ENCODE measurements at places on chromosomes 2 and 18. TPM values are rescaled to one million over a fixed set of nuclear protein-coding genes. Genes with fewer than 3 reads are reported as not detected.

- H3K27ac ChIP-seq = no peak overlapping the region
- no peaks in the 10 kb centered on the region for H3K4me1 ChIP-seq
- no peaks in the 10 kb centered on the region for H3K36me3 ChIP-seq
- DNase-seq = no peak
- no peak overlapping the region for H3K4me3 ChIP-seq
- no peaks in the 10 kb centered on the region for H3K27me3 ChIP-seq
These were observed 361.3 kb downstream of the SS18 start for GRCh38 chr18:25729072-25729471.

GRCh38 chr18:71324356-71324755 is 1035.5 kb downstream of the SOCS6 start:
- no peaks in the 10 kb centered on the region for H3K36me3 ChIP-seq
- no peaks in the 10 kb centered on the region for H3K27me3 ChIP-seq
- H3K4me1 ChIP-seq = no peaks in the 10 kb centered on the region

GRCh38 chr2:12451726-12452125 is 265.0 kb upstream of the TRIB2 start:
- H3K4me3 ChIP-seq = peak overlapping the region; percentile 40
- no peaks in the 10 kb centered on the region for H3K36me3 ChIP-seq
- no peak for DNase-seq
- H3K27me3 ChIP-seq = no peaks in the 10 kb centered on the region

DNA sequence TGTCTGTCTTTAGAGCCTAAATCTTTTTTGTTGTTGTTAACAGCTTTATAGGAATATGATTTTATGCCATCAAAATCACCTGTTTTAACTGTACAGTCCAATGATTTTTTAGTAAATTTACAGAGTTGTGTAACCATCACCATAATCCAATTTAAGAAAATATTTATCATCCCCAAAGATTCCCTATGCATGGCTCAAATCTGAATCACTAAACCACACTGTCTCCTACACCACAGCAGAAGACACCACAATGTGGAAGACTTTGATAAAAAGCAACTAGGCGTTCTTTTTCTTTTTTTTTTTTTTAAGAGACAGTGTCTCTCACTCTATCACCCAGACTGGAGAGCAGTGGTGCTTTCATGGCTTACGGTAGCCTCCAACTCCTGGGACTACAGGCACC is 99.6 kb downstream of the TXNL1 start:
- H3K4me3 ChIP-seq = no peak overlapping the region
- no peak overlapping the region for H3K27ac ChIP-seq
- no peaks in the 10 kb centered on the region for H3K36me3 ChIP-seq
- H3K27me3 ChIP-seq = peaks cover 3% of the 10 kb centered on the region
- H3K4me1 ChIP-seq = no peaks in the 10 kb centered on the region

GRCh38 chr2:163703386-163703785 is 32.4 kb downstream of the FIGN start:
- H3K36me3 ChIP-seq = no peaks in the 10 kb centered on the region
- DNase-seq = no peak
- no peaks in the 10 kb centered on the region for H3K4me1 ChIP-seq
- H3K4me3 ChIP-seq = no peak overlapping the region
- no peak overlapping the region for H3K27ac ChIP-seq
- no peaks in the 10 kb centered on the region for H3K27me3 ChIP-seq

DNA sequence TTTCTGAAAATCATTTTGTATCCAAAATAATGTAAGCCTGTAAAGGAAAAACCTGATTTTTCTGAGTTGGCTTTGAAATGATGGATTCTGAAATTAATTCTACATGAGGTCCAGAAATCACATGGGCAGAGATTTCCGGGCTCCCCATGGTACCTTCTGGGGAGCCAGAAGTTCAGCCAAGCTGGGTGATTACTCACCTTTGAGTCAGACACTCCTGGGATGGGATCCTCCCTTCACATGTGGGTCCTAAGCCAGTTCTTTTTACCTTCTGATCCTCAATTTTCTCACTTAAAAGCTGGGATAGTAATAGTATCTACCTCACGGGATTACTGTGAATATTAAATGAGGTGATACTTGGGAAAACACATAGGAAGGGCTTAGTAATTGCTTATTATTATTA is 179.8 kb upstream of the EPAS1 start:
- H3K27me3 ChIP-seq = no peaks in the 10 kb centered on the region
- peaks cover 5% of the 10 kb centered on the region for H3K4me1 ChIP-seq
- no peak overlapping the region for H3K4me3 ChIP-seq
- H3K27ac ChIP-seq = no peak overlapping the region
- H3K36me3 ChIP-seq = no peaks in the 10 kb centered on the region

DNA sequence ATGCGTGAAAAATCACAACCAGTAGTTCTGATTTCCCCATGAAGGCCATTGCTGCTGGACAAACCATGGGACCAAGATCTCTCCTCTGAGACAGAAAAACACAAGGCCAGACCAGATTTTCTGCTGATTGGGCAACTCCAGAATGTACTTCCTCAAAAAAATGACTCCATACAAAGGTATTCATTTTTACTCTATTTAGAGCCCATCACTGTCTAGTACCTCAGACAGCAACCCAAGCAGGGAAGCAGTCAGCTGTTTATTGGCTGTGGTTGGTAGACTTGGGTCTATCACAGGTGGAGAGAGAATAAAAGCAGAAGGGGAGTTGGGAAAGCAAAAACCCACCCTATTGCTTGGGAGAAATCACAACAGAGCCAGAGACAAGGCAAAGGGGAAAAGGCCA is 219.9 kb downstream of the PIK3C3 start:
- no peak overlapping the region for H3K4me3 ChIP-seq
- H3K27me3 ChIP-seq = no peaks in the 10 kb centered on the region
- H3K36me3 ChIP-seq = no peaks in the 10 kb centered on the region
- no peaks in the 10 kb centered on the region for H3K4me1 ChIP-seq
- no peak for DNase-seq
- H3K27ac ChIP-seq = no peak overlapping the region

- no peak overlapping the region for H3K27ac ChIP-seq
- no peaks in the 10 kb centered on the region for H3K27me3 ChIP-seq
- DNase-seq = no peak
- no peaks in the 10 kb centered on the region for H3K4me1 ChIP-seq
These were observed 254.3 kb downstream of the BCL11A start for GRCh38 chr2:60299179-60299578.

DNA sequence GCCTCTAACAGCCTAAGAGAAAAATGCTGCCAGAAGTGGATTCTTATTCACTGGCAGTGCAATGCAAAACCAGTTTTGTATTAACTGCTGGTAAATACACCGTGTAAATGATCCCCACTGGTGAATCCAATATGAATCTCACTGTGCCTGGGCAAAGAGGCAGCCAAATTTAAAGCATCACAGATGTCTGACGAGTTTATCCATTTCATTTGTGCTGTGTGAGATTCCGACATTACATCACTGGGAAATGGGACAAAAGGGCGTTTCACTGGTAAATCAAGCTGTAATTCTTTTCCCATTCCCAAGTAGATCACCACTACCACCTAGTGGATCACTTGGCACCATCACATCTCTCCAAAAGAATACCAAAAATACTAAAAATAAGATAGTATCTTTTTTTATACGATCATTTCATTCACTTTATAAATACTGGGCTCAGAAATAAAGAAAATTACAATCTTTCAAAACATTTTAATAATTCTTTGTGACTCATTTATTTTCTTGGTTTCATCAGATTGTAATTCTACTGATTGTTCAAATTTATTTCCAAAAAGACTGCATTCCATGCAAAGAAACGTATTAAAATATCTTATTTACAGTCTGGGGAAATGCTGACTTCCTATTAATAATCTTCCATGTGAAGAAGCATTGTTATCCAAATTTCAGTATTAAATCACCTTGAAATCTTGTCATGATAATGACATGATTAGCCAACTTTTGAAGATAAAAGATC is 125.6 kb downstream of the GRB14 start:
- no peaks in the 10 kb centered on the region for H3K36me3 ChIP-seq
- H3K4me3 ChIP-seq = no peak overlapping the region
- no peaks in the 10 kb centered on the region for H3K4me1 ChIP-seq
- H3K27me3 ChIP-seq = no peaks in the 10 kb centered on the region

DNA sequence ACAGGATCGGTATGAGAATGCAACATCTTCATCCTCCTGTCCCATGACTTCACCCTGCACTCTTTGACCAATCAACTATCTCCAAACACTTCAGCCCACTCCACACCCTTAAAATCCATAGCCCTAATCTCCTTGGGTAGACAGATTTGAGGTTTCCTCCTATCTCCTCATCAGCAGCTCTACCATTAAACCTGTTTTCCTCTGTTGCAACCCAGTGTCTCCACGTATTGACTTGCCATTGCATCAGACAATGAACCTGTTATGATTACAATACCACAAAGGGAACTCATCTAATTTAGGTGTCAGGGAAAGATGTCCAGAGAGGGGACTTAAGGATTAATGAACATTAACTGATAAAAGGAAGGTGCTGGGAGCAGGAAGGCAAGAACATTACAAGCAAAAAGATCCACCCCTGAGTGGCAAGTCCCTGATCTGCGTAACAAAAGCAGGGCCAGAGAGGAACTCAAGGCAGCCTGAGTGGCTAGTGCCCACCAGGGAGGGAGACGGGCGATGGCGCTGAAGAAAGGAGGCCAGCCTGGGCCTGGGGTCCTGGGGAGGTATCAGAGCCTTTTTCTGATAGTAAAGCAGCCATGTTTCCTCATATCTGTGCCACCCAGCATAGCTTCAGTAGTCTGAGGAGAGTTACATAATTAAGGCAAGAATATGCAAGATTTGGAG is 44.6 kb downstream of the AKAIN1 start:
- H3K36me3 ChIP-seq = no peaks in the 10 kb centered on the region
- no peak overlapping the region for H3K27ac ChIP-seq
- H3K4me3 ChIP-seq = no peak overlapping the region
- DNase-seq = no peak
- peaks cover 1% of the 10 kb centered on the region for H3K4me1 ChIP-seq
- no peaks in the 10 kb centered on the region for H3K27me3 ChIP-seq

DNA sequence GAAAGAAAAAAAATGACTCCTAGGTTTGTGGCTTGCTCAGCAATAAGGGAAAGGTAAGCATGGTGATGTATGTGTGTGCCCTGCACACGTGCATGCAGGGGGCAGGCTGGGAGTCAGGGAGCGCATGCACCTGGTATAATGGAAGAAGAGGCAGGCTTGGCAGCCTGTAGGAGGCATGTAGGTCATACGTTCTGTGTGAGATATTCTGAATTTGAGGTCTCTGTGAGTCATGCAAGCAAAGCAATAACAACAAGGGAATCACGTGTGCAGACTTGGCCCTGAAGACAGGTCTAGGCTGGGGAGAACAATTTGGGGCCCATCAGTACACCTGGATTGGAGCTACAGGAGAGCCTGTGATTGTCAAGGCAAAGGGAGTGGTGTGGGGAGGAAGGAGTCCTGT is 94.5 kb upstream of the TTC39C start:
- H3K36me3 ChIP-seq = no peaks in the 10 kb centered on the region
- H3K27ac ChIP-seq = no peak overlapping the region
- DNase-seq = no peak

- DNase-seq = no peak
- no peak overlapping the region for H3K27ac ChIP-seq
- no peaks in the 10 kb centered on the region for H3K36me3 ChIP-seq
- H3K4me1 ChIP-seq = no peaks in the 10 kb centered on the region
These were observed 45.2 kb upstream of the MEIS1 start for GRCh38 chr2:66389651-66390131.

DNA sequence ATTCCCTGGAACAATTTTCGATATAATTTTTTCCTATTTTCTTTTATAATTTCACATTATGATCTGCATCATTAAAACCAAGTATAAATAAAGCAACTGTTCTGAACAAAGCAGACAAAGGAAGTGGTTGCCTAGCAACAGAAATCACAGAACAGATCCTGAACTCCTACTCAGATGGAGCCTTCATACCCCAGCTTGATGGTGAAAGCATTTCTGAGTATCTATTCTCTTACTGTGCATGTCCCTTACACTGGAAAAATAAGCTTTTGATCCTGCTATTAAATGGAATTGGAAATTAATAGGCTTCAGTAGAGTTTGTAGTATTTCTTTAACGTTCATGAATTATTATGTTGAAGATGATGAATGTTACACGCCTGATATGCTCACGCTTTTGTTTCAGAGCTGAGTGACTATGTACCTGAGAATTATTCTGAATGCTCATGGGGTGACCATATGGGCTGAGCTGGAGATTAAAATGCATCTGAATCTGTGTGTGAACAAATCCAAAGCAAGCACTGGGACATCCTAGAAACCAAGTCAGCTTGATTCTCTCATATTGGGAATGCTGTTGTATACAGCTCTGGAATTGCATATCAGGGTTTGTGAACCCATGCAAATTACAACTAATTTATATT is 254.0 kb downstream of the KCNJ3 start:
- no peak overlapping the region for H3K27ac ChIP-seq
- H3K27me3 ChIP-seq = no peaks in the 10 kb centered on the region
- no peaks in the 10 kb centered on the region for H3K4me1 ChIP-seq
- H3K36me3 ChIP-seq = no peaks in the 10 kb centered on the region
- no peak overlapping the region for H3K4me3 ChIP-seq

GRCh38 chr2:85009019-85009618 is 38.2 kb downstream of the KCMF1 start:
- H3K36me3 ChIP-seq = peaks cover 54% of the 10 kb centered on the region
- H3K4me1 ChIP-seq = peaks cover 51% of the 10 kb centered on the region
- H3K27me3 ChIP-seq = no peaks in the 10 kb centered on the region
- no peak for DNase-seq

DNA sequence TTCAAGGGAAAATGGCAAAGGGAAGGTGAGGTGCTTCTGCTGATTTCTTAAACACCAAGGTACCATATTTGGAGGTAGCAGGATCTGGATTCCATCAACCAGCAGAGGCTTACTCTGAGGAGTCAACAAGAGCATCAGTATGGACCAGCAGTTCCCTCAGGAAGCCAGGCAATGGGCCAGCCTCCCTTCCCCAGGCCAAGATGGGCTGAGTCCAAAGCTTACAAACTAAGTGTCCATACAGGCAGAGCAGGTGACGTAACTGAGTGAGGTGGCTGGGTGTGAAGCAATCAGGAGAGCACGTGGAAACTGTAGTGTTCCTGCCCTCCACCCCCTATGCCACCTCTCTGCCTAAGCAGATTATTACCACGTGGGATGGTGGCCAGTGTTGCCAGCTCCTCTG is 134.2 kb upstream of the HNRNPA3 start:
- no peaks in the 10 kb centered on the region for H3K36me3 ChIP-seq
- no peak overlapping the region for H3K27ac ChIP-seq
- peaks cover 21% of the 10 kb centered on the region for H3K27me3 ChIP-seq
- no peak for DNase-seq
- H3K4me3 ChIP-seq = no peak overlapping the region

DNA sequence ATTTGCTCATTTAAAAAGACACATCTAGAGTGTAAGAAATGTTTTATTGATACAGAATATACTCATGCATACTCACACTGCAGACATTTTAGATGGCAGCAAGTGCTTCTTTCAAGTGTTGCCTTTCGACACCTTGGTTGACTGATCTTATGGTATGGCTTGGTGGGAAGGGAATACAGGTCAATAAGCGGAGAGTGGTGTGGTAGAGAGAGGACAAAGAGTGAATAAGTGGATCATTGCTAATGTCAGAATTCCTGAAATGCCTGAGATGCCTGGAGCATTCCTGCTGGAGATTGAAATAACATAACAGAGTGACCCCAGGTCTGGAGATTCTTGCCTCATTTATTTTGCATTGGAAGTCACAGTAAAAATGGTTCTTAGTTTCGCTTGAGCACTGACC is 76.7 kb downstream of the RND3 start:
- DNase-seq = no peak
- H3K27me3 ChIP-seq = no peaks in the 10 kb centered on the region
- no peak overlapping the region for H3K27ac ChIP-seq
- no peaks in the 10 kb centered on the region for H3K36me3 ChIP-seq
- H3K4me1 ChIP-seq = no peaks in the 10 kb centered on the region

The CNPPD1 gene
- total RNA-seq = 58.5 TPM

The SERPINB13 gene
- not detected for total RNA-seq

The REG3A gene
- total RNA-seq = not detected

The NEU2 gene
- not detected for total RNA-seq

The POTEJ gene
- not detected for total RNA-seq

The RNU2-63P gene
- 19.7 TPM for total RNA-seq

The DSC1 gene
- total RNA-seq = not detected

The CRYGA gene
- not detected for total RNA-seq

The SERPINB3 gene
- not detected for total RNA-seq

The MROH2A gene
- not detected for total RNA-seq

The EIF2B4 gene
- 43.4 TPM for total RNA-seq
